ENCODE measurements at places on chromosomes 12 and 14. TPM values are rescaled to one million over a fixed set of nuclear protein-coding genes. Genes with fewer than 3 reads are reported as not detected.

GRCh38 chr12:55818140-55818728 is 393 bp downstream of the ORMDL2 start:
- DNase-seq = no peak

DNA sequence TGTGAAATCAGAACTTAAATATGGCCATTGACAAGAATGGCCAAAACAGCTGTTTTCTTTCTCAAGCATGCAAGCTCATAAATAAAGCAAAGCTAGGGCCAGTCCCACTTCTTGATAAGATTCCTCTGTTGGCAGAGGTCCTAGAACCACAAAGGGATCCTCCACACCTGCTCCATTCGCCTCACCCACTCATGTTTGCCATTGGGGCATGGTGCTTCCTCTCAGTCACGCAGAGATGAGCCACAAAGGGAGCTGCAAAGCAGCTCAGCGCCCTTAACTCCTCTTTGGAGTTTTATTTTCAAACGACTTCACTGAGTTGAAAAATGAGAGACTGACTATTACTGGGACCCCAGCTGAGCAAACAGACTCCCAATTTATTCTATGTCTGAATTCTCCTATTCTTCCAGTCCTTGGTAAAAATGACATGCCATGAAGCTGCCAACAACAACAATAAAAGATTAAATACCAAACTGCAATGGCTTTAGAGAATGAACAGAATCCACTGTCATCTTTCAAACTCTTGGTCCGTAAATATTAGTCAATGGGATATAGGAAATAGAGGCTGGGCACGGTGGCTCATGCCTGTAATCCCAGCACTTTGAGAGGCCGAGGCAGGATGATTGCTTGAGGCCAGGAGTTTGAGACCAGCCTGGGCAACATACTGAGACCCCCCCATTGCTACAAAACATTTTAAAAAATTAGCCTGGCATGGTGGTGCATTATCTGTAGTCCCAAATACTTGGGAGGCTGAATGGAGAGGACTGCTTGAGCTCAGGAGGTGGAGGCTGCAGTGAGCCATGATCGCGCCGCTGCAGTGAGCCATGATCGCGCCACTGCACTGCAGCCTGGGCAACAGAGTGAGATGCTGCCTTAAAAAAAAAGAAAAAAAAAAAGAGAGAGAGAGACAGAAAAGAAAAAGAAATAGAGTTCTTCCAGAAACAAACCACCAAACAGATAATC is 16.4 kb downstream of the MANSC1 start:
- peak; percentile 92 for DNase-seq

DNA sequence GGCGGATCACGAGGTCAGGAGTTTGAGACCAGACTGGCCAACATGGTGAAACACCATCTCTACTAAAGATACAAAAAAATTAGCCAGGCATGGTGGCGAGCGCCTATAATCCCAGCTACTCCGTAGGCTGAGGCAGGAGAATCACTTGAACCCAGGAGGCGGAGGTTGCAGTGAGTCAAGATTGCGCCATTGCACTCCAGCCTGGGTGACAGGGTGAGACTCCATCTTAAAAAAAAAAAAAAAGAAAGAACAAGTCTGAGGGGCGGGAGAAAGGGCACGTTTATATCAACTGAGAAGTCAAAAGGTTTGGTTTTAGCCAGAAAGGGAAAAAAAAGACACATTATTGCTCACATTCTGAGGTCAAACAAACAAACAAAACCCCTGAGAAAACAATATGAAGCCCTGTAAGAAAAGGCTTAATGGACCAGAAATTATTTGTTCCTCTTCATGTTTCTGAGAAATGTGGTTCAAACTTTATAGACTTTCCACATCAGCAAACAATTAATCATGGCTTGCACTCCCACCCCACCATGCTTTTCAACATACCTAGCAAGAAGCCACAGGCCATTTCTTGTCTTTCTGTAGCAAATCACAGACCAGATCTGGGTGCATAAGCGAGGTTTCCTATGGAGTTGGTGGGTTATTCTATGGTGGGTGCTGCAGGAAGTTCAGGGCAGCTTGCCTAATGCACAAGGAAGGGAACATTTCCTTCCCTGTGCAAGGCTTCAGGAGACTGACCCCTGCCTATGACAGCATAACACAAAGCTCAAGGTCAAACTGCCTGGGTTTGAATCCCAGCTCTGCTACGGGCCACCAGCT is 80.1 kb downstream of the SSPN start:
- peak; percentile 78 for DNase-seq

LGMN gene
- 41.5 TPM for total RNA-seq

- peak; percentile 12 for DNase-seq
Measured at GRCh38 chr12:57191410-57191809, 25.2 kb upstream of the NXPH4 start.

ASB8 gene
- total RNA-seq = 23.7 TPM

GRCh38 chr12:109773384-109774011 is 59.7 kb downstream of the TRPV4 start:
- DNase-seq = no peak

DNA sequence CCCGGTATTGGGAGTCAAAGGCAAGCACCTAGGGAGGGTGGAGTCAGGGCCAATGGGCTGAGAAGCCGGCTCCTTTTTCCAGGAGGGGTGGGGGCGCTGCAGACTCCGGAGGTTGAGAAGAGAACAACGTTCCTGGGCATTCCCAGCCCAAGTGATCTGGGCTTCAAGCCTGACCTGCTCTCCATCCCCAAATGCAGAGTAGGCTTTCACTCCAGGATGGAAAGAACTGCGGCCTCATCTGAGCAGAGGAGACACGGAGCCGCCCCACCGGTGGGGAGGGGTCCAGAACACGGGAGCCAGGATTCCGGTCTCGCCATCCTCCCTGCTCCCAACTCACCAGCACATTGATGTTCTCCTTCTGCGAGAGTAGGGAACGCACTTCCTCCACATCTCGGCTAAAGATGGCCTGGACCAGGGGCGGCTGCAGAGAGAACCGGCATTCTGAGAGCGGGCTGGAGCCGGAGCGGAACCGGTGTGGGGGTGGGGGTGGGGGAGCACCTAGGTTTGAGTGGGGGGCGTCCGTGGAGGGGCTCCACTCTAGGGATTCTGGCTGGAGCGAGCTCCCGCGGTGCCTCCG is 605 bp downstream of the ANKRD52 start:
- DNase-seq = peak; percentile 30

DNA sequence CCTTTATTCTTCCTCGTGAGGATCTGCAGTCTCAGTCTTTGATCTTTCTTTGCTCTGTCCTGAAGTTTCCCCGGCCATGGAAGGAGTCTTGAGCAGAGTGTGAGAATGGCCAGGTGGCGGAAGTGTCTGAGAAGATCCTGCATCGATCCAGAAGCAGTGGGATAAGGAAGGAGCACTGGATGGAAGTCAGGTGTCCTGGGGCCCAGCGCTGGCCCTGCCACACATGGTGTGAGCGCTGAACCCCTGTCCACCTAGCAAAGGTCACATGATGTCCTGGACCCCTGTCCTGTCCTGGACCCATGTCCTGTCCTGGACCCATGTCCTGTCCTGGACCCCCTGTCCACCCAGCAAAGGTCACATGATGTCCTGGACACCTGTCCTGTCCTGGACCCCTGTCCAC is 111.8 kb upstream of the MED13L start:
- DNase-seq = no peak

DNA sequence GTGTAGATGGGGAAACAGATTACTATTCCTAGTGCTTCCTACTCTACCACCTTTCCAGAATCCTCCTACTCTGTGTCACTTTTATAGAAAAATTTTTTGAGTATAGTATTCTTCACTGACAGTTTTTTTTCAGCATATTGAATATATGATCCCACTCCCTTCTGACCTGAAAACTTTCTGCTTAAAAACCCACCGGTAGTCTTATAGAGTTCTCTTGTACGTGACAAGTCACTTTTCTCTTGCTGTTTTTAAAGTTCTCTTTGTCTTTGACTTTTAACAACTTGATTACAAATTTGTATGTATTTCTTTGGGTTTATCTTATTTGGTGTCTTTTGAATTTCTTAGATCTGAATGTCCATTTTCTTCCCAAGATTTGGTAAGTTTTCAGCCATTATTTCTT is 133.6 kb upstream of the SLC38A2 start:
- DNase-seq = no peak

Measured in fibroblast of villous mesenchyme (primary cell).